ENCODE measurements at places on chromosomes 2 and 18.

- DNase-seq, result no peak
These were observed 28.7 kb downstream of the DYSF start for GRCh38 chr2:71482055-71482454.

DNA sequence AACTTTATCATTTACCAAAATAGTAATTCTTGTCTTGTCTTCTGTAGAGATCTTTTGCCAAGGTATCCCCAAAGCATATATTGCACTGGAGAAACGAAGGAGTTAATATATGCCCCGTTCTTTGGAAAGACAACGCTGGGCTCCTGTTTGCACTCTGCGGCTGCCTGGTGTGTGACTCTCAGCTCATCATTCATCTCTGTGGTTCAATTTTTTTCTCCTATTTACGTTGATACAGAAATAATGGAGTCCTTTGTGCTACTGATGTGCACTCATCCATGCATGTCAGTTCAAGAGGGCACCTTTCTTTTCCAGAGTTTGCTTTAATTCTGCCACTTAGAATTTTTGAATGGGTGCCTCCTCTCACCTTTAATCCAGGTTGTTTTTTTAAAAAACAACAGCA lies 655.5 kb downstream of the DCDC2C start:
- no peak for DNase-seq

DNA sequence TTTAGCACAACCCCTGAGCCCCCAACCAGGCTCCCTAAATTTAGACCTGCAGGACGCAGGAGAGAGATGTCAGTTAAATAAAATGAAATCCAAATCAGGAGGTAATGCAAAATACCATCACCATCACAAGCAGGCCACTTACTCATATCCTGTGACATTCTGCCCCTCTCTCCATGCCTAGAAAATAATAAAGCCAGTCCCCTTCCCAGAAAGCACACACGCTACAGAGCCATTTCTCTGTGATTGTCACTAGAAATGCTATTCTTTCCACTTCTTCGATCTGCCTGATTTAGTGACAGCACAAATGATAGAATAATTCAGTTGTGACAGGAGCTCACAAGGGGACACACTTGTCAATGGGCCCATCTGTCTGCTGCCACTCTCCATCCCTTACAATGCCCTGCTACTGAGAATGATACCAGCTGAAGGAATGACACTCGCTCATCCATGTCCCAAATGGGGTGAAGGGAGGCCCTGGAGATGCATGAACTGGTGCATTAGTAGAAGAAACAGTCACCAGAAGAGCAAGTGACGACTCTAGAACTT lies 272.1 kb downstream of the SP3 start:
- no peak for DNase-seq

DNA sequence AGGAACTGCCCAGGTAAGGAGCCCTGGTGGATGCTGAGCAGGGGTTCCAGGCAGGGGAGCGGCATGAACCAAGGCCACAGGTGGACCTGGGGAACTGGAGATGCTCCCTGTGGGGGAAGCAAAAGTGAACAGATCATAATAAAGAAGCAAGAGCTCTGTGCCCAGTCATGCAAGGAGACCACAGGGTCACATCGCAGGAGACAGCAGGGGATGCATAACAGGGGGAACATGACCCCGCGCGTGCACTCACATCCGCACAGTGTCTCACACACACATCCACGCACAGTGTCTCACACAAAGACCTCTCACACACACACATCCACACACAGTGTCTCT lies 473.3 kb upstream of the HS6ST1 start:
- no peak for DNase-seq
